ENCODE measurements at places on chromosomes 1 and 21.

GRCh38 chr1:214473387-214473786 is 78.0 kb downstream of the PTPN14 start:
- no peak for DNase-seq

GRCh38 chr1:203089651-203090045 is 3.8 kb upstream of the MYOG start:
- DNase-seq = no peak

GRCh38 chr1:216913976-216914375 is 190.7 kb upstream of the ESRRG start:
- DNase-seq = no peak

GRCh38 chr1:119260506-119260905 is 108.1 kb upstream of the HAO2 start:
- DNase-seq = no peak

- DNase-seq = no peak
These were observed 20.7 kb upstream of the STMN1 start for GRCh38 chr1:25926731-25927496.

DNA sequence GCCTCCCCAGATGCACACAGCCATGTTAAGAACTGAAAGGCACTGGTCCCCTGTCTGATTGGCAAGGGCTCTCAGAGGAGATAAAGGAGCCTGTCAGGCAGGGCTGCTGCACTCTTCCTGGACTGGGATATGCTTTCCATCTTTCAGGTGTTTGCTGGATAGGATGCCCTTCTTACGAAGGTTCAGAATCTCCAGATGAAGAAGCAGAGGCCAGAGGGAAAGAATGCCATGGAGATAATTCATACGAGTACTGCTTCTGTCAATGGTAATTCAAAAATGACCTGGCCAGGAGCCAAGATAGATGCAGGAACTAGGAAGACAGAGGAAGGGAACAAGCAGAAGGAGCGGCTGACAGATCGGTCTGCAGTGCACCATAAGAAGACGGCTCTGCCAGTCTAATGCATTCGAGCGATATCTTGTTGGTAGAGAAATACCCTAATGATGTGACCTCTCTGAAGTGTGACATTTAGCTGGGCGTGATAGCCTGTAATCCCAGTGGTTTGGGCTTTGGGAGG is 16.6 kb upstream of the ATP2B4 start:
- DNase-seq = no peak

- DNase-seq = no peak
These were observed 127.9 kb upstream of the CACYBP start for GRCh38 chr1:174871886-174872285.

GRCh38 chr1:214899908-214900460 is 182.6 kb upstream of the KCNK2 start:
- no peak for DNase-seq

GRCh38 chr1:101115112-101115511 is 89.5 kb upstream of the DPH5 start:
- no peak for DNase-seq

DNA sequence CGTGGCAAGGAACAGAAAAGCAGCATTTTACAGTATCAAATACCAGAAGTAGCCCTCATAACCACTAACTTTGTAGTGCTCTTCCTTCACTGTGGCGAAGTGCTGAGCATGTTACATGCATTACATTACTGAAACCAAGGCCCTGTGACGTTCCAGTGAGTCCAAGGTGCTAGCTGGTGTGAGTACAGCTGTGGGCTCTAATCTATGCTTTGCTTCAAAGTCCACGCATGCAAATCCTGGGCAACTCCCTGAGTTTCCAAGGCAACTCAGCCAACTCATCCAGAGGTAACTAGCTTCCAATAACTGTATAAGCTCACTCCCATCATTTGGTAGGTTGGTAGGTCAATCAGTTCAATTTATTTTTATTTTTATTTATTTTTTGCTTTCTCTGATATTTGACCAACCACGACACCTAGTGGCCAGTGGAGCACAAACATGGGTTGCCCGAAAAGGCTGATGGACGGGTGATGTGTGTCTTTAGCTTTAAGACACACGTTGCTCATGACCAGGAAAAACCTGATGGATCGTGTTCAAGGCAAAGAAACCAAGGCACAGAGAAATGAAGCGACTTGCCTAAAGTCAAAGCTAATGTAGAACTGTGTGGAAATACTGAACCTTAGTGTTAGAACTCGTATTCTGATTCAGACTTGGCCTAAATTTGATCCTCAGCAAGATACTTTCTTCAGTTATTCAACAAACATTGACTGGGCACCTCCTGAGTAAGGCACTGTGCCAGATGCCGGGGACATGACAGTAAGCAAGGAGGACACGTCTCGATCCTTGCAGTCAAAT is 73.0 kb downstream of the GNG12 start:
- DNase-seq = peak; percentile 55

GRCh38 chr1:111778541-111779051 is 22.9 kb downstream of the DDX20 start:
- DNase-seq = no peak

DNA sequence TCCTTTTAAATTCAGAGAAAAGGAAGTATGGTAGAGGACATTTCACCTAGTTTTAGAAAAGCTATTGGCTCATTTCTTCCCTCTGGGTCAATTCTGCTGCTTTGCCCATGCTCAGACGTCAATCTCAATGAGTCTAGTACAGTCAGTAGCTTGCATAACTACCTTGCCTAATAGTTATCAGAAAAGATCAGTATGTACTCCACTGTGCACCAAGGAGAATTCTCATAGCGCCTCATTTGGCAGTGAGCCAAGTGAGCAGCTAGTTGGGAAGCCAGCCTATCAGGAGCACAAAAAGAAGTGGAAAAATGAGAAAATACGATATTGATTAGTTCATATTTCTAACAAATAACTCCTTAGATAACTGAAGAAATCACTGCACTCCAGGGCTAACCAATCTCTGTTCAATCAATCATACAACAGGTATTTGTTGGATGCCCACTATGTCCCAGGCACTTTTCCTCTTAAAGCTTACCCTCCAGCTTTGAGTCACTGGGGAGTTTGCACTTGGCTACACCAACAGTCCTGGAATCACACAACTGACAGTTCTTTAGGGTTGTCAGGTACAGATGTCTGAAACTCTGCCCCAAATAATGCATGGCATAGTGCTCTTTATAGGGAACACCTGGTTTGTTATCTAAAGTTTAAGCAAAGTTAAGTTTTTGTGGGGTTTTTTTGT is 50.2 kb downstream of the PRDX6 start:
- DNase-seq = peak; percentile 75

DNA sequence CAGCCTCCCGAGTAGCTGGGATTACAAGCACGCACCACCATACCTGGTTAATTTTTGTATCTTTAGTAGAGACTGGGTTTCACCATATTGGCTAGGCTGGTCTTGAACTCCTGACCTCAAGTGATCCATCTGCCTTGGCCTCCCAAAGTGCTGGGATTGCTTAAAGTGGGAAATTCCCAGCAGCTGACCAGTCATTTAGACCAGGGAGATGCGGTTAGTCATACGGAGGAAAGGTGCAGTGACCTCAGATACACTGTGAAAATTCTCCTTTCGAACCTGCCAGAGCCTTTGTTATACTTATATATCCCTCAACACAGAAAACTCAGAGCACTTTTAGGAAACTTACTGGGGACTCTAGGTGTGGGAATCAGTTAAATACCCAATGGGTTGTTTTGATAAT is 39.6 kb downstream of the MAP10 start:
- DNase-seq = no peak

All from tibial nerve (tissue), 4 donors.